ENCODE measurements at places on chromosomes 3 and 15.
A peak's percentile ranks its signal among the peaks of the same experiment; 100 is the strongest.

GRCh38 chr3:188122571-188123169 is 31.3 kb upstream of the LPP start:
- no peak for DNase-seq
- H3K4me1 ChIP-seq: no peaks in the 10 kb centered on the region
- no peaks in the 10 kb centered on the region for H3K27me3 ChIP-seq
- no peak overlapping the region for H3K27ac ChIP-seq
- H3K36me3 ChIP-seq: no peaks in the 10 kb centered on the region
- no peak overlapping the region for H3K4me3 ChIP-seq

- no peak overlapping the region for H3K4me3 ChIP-seq
- no peaks in the 10 kb centered on the region for H3K27me3 ChIP-seq
- H3K4me1 ChIP-seq: peaks cover 23% of the 10 kb centered on the region
Observed at GRCh38 chr3:13092621-13093617, 19.7 kb upstream of the IQSEC1 start.

GRCh38 chr3:9467451-9467850 is 70.0 kb downstream of the SETD5 start:
- no peak overlapping the region for H3K27ac ChIP-seq
- DNase-seq: no peak
- no peaks in the 10 kb centered on the region for H3K4me1 ChIP-seq

DNA sequence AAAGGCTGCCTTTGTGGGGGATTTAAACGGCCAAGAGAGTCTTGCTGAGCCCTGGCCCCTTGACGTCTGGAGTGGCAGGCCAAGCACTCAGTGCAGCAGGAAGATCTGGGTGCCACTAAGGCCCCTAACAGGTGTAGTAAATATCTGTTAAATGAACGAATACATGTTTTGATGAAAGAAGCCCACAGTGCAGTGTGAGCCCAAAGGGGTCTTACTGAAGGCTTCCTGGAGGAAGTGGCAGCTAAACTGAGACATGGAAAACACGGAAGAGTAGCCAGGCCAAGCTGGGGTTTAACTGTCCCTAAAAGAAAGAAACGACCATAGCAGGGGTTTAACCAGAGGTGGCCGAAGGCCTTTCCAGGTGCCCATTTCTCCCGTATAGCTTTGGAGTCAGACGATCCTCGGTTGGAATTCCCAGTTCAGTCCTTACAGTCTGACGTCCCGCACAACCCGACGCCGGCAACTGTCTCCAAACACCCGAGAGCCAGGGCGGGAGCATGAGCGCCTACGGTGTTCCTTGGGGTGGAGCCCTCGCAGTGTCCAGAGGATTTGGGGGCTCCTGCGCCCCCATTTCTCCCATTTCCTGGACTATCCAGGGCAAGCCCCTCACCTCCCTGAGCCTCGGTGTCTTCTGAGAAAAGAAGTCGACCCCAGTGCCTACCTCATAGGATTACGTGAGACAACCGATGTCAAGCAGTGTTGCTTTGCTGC is 910 bp upstream of the ABHD6 start:
- H3K4me3 ChIP-seq: peak overlapping the region; percentile 86
- H3K36me3 ChIP-seq: no peaks in the 10 kb centered on the region
- peaks cover 30% of the 10 kb centered on the region for H3K27me3 ChIP-seq
- no peak for DNase-seq

GRCh38 chr3:177800561-177800960 is 603.3 kb upstream of the TBL1XR1 start:
- no peaks in the 10 kb centered on the region for H3K36me3 ChIP-seq
- DNase-seq: no peak
- H3K4me1 ChIP-seq: peaks cover 17% of the 10 kb centered on the region
- no peaks in the 10 kb centered on the region for H3K27me3 ChIP-seq
- peak overlapping the region; percentile 27 for H3K27ac ChIP-seq
- H3K4me3 ChIP-seq: no peak overlapping the region

GRCh38 chr3:29410660-29411405 is 130.0 kb downstream of the RBMS3 start:
- no peaks in the 10 kb centered on the region for H3K36me3 ChIP-seq
- peaks cover 33% of the 10 kb centered on the region for H3K4me1 ChIP-seq
- H3K27ac ChIP-seq: peak overlapping the region; percentile 17
- H3K27me3 ChIP-seq: no peaks in the 10 kb centered on the region
- no peak for DNase-seq

All from DND-41 (cell line).